ENCODE measurements at places on chromosomes 1 and 21.
A peak's percentile ranks its signal among the peaks of the same experiment; 100 is the strongest.

- DNase-seq: no peak
Measured at GRCh38 chr1:218415726-218416125, 70.6 kb downstream of the TGFB2 start.

DNA sequence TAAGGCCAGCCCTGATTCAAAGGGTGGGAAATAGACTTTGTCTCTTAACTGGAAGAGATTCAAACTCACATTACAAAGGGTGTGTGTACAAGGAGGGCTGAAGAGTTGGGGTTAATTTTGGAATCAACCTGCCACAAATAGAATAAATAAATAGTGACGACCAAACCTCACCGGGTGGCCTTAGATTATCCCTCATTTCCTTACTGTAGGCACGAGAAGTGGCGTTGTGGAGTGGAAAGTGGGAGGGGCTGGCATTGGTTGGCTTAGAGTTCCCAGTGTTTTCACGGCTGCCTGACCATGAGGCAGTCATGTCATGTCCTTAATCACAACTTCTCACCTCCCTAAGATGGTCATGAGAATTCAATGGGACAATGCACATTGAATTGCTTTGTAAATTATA, 21.3 kb upstream of the RUNX1 start:
- no peak for DNase-seq

GRCh38 chr1:63966016-63966415, 192.2 kb downstream of the ROR1 start:
- DNase-seq: no peak

DNA sequence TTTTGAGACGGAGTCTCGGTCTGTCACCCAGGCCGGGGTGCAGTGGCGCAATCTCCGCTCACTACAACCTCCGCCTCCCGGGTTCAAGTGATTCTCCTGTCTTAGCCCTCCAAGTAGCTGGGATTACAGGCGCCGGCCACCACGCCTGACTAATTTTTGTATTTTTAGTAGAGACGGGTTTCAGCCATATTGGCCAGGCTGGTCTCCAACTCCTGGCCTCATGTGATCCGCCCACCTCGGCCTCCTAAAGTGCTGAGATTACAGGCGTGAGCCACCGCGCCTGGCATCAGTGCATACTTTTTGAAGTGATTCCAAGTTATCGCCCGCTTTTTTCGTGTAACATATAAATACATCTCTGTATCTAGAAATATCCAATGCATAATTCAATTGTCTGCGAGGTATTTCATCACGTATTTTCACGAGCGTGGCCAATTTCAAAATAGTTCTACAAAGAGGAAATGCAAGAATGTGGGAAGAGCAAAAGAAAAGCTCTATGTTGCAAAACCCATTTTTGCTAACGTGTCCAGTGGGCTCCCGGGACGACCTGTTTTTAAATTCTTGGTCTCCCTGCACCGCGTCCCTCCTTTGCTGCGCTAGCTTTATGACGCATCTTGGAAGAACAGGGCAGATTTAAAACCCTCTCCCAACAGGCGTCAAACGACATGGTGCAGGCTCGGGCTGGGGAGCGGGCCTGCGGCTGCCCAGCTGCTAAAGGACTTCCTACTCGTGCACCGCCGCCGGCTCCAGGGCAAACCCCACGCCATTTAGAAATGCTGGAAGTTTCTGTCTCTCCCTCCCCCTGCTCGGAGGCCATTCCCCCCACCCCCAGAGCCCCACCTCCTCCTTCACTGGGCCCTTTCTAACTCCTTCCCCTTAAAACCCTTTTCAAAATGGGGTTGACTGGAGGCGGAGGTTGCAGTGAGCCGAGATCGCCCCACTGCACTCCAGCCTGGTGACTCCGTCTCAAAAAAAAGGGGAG, 923 bp upstream of the IFNGR2 start:
- DNase-seq: no peak

- no peak for DNase-seq
Measured at GRCh38 chr1:223713546-223714420, 1.4 kb downstream of the CAPN2 start.

- no peak for DNase-seq
Measured at GRCh38 chr1:218346391-218347204, 1.5 kb downstream of the TGFB2 start.

GRCh38 chr1:232704694-232705680, 75.1 kb upstream of the SIPA1L2 start:
- no peak for DNase-seq

DNA sequence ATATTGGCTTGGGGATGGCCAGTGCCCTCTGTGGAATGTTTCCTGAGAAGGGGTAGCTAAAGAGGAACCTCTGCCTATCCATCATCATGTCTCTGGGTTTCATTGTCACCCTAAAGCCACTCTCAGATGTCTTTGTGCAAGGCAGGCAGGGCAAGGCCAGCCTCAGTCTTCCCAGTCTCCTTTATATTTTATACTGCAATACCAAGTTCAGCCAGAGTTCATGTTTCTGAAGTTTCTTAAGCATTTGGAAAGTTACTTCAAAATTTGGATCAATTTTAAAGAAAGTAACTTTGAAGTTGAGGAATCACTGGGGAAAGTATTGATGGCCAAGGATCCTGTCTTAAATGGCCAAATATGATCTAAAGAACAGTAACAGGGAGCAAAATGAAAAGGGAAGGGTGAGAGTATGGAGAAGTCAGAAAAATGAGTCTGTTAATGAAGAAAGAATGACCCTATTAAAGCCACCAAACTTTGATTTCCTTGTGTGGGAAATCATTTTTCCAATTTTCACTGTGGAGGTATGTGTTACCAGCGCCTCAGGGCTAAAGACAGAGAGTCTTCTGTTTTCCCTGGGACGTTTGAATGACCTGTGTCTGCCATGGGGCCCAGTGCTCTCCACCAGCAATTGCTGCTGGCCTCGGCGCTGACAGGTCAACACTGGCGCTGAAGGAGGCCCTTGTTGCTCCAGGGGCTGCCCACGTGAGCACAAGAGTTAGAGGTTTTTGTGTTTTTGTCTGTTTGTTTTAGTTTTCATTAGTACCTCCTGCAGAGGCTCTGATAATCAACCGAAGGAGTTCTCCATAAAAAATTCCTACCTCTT, 93.9 kb downstream of the ATP5PO start:
- no peak for DNase-seq

GRCh38 chr1:115771847-115772457, 3.4 kb upstream of the CASQ2 start:
- DNase-seq: peak; percentile 1

- no peak for DNase-seq
Measured at GRCh38 chr1:211482306-211482705, 9.7 kb downstream of the RD3 start.

DNA sequence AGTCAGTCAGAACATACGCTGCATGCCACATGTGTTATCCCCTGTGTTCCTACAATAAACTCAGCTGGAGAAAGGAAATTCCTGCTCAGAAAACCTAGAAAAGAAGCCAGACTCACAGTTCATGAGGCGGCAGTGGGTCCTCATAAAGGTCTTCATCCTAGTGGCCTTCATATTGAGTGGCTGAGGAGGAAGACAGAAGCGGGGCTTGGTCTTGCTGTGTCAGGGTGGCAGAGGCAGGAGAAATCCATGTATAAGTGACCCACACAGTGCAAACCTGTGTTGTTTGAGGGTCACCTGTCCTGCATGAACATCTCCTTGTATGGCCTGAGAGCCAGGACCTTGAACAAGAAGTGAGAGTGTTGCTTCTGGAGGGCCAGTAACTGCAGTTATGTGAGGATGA, 4.0 kb upstream of the WNT3A start:
- no peak for DNase-seq
